GM12891 (cell line): ENCODE measurements at places on chromosomes 12 and 14.

GRCh38 chr12:79900951-79901350, 33.9 kb downstream of the PPP1R12A start:
- DNase-seq, result no peak

- DNase-seq, result no peak
Observed at GRCh38 chr12:108799401-108800243, 57.8 kb downstream of the SSH1 start.

GRCh38 chr14:35292770-35293561, 784 bp downstream of the PSMA6 start:
- no peak for DNase-seq

DNA sequence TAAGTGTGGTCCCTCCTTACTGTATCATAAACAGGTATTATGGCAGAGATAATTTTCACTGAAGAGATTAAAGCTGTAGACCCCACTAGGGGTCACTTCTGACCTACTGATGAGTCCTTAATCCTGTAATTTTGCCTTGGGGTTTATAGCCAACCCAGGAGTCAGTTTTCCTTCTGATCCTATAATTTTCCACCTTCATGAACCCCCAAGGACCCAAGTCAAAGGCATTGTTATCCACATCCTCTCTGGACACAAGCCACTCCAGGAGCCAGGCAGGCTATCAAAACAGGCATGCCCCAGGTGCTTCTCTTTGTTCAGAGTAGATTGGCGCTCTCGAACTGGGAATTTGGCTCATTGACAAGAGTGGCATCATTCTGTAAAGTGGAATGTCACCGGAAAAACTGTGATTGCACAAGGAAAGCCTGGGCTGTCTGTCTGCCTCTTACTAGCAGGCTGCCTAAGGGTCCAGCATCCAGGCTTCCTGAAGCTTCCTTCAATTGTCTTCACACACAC, 1523.2 kb upstream of the FLRT2 start:
- DNase-seq, result no peak

- no peak for DNase-seq
Observed at GRCh38 chr14:54275997-54276725, 120.6 kb upstream of the CDKN3 start.

DNA sequence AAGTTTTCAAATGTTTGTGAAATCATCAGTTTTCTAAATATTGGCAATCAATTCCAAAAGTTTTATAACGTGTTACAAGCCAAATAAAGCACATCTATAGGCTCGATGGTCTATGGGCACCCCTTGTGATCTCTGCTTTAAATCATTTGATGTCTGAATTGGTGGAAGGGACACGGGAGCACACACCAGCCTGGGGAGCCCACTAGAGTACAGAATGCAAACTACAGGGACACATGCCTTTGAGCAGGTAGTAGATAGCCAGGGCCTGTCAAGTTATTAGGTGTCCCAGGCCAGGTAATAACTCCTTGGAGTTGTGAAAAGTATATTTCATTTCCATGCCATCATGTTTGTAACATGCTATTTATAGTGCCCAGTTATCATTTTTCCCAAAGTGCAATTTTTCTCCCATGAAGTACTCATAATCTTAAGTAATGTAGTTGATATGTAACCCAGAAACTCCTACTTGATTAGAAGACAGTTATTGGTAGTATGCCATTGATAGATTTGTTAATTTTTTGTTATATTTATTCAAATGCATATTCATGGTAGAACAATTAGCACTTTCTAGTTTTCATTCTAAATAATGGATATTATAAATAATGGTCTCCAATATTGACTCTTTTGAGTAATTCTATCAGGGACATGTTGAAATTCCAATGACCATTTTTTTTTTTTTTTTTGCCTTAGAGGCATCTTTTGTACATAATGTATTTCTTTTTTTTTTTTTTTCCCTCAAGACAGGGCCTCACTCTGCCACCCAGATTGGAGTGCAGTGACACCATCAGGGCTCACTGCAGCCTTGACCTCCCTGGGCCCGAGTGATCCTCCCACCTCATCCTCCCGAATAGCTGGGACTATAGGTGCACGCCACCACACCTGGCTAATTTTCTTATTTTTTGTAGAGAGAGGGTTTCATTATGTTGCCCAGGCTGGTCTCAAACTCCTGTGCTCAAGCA, 96.9 kb upstream of the FGD4 start:
- DNase-seq, result peak; percentile 41

- peak; percentile 21 for DNase-seq
Observed at GRCh38 chr14:104893435-104894207, 28.6 kb downstream of the CEP170B start.
